ENCODE measurements at places on chromosomes 7 and 10.

- DNase-seq = no peak
These were observed 19.9 kb downstream of the TMEM72 start for GRCh38 chr10:44930904-44931620.

DNA sequence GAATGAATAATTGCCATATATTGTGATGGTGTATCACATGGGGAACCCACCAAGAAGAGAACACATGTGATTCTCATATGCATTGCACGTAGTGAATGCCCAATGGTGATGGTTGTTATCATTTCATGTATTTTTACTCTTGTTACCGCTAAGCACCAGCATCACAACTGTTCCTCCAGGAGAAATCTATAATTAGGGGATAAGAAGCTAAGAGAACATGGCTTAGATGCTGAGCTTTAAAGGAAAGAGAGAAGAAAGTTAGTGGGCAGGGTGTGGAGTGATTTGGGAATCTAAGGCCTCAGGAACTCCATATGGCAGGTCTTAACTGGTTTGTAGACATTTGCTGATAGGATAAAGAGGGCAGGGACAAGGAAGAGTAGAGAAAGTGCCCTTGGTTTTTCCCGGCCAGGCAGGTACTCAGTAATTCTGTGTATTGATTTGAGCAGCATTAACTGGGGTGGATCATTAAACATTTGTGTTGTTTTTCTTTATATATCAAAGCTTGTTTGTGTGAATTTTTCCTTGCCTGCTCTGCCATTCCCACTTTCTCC lies 145.9 kb downstream of the LRRC4 start:
- no peak for DNase-seq

- no peak for DNase-seq
These were observed 54.1 kb downstream of the NRAP start for GRCh38 chr10:113609704-113610108.

DNA sequence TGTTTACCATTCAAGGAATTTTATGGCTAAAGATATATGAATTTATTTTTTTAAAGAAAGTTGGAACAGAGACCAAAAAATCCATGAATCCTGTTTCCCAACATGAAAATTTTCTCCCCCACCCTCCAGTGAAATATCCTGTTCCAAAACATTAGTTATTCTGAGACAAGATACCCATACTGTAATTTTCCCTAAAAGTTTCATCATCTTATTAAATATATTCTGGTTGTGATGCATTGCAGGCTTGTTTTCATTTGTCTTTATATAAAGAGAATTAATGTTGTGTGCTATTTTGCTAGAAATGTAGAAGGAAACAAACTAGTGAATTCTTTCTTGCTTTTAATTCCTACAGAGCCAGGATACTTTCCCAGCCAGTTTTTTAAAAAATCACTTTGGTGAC lies 106.6 kb downstream of the EXOC4 start:
- DNase-seq = no peak

- DNase-seq = no peak
These were observed 15.1 kb upstream of the TTYH3 start for GRCh38 chr7:2616387-2617324.

- no peak for DNase-seq
These were observed 6.5 kb downstream of the SAP25 start for GRCh38 chr7:100567031-100567730.

- DNase-seq = no peak
These were observed 4.5 kb downstream of the SRI start for GRCh38 chr7:88215295-88215694.

DNA sequence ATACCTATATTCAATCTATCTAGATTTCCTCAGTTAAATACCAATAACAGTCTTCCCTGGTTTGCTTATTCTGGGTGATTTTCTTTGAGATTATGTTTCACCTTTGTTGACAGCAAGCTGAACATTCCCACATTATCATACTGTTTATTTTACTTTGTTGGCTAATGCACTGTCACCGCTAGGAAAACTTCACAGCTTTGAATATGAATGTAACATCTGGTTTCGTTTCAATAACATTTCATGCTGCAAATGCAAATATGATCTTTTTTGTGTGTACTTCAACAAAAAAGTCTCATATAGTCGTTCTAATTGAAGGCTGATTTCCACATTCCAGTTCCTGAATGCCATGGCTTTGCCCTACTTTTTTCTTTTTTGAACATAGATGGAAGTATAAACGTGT lies 946.3 kb upstream of the GHITM start:
- DNase-seq = no peak

GRCh38 chr7:50667789-50668226 lies 102.6 kb upstream of the DDC start:
- DNase-seq = no peak

DNA sequence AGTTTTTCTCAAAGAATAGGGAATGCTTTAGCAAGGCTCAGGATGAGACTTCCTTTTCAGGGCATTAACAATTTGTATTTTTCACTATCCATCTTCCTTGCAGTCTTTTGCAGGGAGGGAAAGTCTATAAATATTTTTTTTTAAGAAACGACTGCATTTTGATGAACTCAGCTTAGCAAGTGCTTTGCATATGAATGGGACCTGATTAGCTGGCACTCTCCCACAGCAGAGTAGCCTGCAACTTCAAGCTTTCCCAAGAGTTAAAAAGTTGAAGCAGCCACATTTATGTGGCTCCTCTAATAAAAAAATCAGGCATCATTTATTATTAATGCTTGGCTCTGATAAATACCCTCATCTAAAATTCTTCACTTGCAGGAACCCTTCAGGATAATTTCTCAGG lies 134.0 kb downstream of the GRID1 start:
- DNase-seq = no peak

DNA sequence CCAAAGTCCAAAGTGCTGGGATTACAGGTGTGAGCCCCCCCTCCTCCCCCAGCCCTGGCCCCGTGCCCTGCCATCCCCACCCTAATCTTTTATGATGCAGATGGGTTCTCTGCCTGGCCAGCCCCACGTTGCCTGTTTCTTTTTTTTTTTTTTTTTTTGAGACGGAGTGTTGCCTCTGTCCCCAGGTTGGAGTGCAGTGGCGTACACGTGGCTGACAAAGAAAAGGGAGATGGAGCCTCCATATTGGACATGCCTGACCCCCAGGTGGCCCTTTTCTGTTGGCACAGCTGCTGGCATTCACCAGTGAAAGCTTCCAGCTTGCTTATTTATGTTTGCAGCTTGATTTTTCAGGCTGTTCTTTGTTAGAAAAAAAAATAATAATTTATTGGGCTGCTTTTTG lies 235.3 kb downstream of the CCDC3 start:
- no peak for DNase-seq

DNA sequence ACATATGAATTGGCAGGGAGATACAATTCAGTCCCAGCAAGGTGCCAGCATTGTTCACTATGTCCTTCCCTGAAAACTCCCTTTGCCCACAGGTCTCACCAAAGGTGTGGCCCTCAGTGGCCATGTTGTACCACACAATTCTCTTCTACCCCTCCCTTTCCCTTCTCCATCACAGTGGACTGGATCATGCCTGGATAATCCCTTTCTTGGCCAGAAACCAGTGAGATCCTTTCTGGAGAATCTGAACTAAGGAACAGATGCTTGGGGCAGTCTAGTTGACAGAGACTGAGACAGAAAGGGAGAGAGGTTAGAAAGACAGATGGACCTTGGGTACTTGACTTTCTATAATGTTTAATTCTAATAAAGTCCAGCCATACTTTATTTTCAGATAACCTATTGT lies 9.5 kb downstream of the NMT2 start:
- no peak for DNase-seq

DNA sequence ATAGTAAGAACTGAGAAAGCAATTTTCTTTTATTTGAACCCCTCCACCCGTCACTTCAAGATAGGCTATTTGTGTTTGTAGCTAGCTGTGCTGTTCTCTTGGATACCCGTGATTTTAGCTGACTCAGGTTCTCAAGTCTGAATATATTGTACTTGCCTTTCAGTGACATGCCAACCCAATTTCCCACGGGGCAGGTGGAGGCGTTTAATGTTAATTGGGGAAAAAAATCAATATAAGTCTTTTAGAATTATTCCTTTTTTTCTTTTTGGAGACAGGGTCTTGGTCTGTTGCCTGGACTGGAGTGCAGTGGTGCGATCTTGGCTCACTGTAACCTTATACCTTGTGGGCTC lies 36.4 kb downstream of the ZRANB1 start:
- no peak for DNase-seq

DNA sequence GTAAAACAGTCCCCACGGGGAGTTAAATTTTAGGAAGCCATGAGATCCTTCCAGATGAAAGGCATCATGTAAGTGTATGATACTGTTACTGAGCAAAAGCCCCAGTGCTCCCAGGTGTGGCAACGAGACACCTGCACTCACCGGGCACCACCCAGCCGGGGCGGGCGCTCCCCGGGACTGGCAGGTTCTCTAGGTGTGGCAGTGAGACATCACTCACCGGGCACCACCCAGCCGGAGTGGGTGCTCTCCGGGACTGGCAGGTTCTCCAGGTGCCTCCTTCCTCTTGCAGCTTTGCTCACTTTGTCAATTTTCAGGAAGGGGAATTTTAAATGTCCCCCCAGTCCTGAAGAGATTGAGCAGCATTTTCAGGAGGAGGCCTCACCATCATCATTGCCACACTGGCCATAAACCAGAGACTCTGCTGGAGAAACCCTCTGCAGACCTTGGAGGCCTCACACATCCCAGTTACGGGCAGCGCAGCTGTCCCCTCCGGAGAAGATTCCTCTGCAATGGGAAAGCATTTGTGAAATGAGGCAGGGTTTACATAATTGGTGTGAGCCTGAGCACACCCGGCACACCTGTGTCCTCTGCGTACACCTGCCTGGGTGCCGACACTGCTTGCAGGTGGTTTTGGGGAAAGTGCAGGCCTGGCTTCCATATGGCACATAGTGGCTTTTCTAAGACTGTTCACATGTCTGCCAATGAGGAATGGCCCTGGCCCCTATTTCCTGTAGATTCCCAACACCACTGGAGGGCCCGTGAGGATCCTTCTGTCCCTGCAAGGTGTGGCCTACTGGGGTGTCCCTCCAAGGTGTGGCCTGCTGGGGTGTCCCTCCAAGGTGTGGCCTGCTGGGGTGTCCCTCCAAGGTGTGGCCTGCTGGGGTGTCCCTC lies 191.4 kb downstream of the EBF3 start:
- DNase-seq = no peak

DNA sequence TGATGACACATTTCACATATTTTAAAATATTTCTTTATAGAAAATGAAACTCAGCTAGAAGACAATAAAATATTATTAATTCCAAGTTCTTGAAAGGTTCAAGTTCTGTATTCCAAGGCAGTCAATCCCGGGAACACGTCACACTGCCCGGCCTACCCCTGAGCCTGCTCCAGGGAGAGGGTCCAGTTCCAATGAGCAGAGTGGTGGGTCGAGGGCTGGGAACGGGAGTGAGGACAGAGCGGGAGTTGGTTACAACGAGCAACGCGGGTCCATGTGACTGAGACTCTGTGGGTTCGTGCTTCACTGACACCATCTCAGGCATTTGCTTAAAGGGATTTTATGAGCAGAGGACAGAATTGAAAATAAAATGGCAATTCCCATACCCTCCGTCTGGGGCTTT lies 209.4 kb downstream of the TCERG1L start:
- no peak for DNase-seq

- DNase-seq = no peak
These were observed 24.5 kb downstream of the FRMD4A start for GRCh38 chr10:14306190-14306589.

DNA sequence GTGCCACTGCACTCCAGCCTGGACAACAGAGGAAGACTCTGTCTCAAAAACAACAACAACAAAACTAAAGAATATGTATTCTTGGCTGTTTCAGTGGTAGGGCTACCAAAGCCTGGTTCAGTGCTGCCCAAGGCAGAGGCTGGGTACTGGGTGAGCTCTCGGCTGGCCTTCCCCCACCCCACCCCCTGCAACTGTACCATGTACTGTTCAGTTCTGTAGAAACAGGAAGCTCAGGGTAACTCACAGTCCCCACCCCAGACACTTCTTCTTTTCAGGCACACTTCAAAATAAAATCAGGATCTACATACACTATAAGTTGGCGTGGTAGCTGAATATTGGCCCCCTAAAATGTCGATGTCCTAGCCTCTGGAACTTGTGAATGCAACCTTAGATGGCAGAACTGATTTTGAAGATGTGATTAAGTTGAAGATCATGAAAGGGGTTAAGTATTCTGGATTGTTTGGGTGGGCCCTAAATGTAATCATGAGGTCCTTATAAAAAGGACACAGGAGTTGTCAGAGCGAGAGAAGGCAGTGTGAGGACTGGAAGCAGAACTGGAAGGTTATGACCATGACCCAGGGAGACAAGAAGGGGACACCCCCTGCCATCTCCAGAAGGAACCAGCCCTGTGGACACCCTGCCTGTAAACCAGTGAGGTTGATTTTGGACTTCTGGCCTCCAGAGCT lies 31.2 kb downstream of the TBXAS1 start:
- no peak for DNase-seq

GRCh38 chr7:87566311-87566900 lies 34.3 kb downstream of the ABCB1 start:
- DNase-seq = no peak

- DNase-seq = no peak
These were observed 521.8 kb upstream of the DPP6 start for GRCh38 chr7:153530441-153530840.

- DNase-seq = no peak
These were observed 28.7 kb upstream of the CD36 start for GRCh38 chr7:80609751-80610150.

- no peak for DNase-seq
These were observed 2.8 kb downstream of the BET1 start for GRCh38 chr7:94001396-94001795.

GRCh38 chr10:104512800-104513199 lies 128.3 kb upstream of the SORCS3 start:
- DNase-seq = no peak

DNA sequence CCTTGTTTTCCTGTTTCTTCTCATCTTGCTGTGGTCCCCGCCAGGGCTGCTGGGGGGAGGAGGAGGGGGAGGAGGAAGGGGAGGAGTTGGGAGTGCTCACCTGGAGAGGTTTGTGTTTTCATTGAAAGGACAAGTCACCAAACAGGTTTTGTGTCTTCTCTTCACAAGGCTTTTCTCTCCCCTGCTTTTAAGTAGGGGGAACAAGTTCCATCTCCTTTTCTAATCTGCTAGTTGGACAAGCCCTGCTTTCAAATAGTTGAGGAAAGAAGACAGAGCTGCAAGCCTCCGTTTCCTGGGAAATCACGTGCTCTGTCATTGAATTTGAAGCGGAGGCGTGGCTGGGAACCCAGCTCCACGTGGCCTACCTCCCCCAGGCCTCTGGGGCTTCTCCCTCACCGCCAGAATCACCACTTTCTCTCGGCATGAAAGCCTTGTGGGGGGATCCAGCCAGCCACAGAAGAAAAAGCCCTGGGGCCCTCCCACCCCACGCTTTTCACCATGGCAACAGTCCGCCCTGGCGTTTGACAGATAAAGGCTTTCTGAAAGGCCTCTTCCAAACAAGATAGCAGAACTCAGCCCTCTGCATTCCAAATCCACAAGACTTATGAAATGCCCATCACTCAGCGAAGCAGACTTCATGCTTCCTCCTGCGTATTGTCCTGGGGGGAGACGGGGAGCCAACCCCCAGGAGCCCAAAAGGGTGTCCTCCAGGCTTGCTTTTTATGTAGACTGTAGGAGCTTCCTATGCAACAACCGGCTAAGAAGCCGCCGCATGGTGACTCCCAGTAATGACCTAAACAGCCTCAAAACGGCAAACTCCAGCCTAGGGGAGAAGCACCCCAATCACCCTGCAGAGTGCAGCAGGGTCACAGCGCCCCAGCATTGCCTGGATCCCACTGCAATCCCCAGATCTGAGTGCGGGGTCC lies 51.7 kb downstream of the PROSER2 start:
- DNase-seq = peak; percentile 70

Data from stimulated activated CD4-positive, alpha-beta T cell treated with anti-CD3 and anti-CD28 coated beads, Interleukin-15, amount 100 ng/mL, for 24 hours (primary cell).